Left hindlimb (tissue), 1 donor: ENCODE measurements at places on chromosomes 7 and 10.

DNA sequence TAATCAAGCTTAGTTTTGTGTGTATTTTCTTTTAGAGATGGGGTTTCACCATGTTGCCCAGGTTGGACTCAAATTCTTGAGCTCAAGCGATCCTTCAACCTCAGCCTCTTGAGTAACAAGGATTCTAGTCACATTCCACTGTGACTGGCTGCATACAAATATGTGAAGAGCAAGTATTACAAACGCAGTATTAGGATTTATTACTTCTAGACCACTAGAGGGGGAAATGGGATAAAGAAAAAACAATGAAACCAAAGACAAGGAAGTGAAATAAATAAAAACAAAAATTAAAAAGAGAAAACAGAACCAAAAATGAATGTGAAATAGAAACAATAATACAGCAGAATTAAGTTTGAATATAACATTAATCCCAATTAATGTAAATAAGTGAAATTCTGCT lies 308.7 kb downstream of the ANKRD30A start:
- no peak for DNase-seq

- no peak for DNase-seq
Observed at GRCh38 chr10:7274293-7274692, 136.5 kb downstream of the SFMBT2 start.

DNA sequence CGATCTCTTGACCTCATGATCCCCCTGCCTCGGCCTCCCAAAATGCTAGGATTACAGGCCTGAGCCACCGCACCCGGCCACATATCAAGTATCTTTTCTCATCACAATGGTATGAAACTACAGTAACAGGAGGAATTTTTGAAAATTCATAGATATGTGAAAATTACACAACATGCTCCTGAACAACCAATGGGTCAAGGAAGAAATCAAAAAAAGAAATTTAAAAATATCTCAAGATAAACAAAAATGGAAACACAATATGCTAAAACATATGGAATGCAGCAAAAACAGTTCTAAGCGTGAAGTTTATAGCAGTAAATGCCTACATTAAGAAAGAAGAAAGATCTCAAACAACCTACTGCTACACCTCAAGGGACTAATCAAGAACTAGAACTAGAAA lies 59.8 kb upstream of the ADAM12 start:
- no peak for DNase-seq

- DNase-seq, result no peak
Observed at GRCh38 chr7:69868921-69869320, 270.6 kb downstream of the AUTS2 start.

GRCh38 chr7:106143711-106144337 lies 31.7 kb upstream of the SYPL1 start:
- DNase-seq, result no peak

- no peak for DNase-seq
Observed at GRCh38 chr7:3140834-3141233, 97.2 kb upstream of the CARD11 start.

- DNase-seq, result no peak
Observed at GRCh38 chr7:988963-989529, 6.1 kb downstream of the CYP2W1 start.
